ENCODE measurements at places on chromosomes 1 and 21. TPM values are rescaled to one million over a fixed set of nuclear protein-coding genes. Genes with fewer than 3 reads are reported as not detected.

The PSMA5 gene
- total RNA-seq, result 64.3 TPM

The TMEM240 gene
- 3.1 TPM for total RNA-seq

The LPAR3 gene
- 0.37 TPM for total RNA-seq

The IL19 gene
- not detected for total RNA-seq

The ADAMTS5 gene
- total RNA-seq, result 27.6 TPM

The IBA57 gene
- total RNA-seq, result 3.7 TPM

The DCLRE1B gene
- total RNA-seq, result 5.9 TPM

The HRNR gene
- not detected for total RNA-seq

The CD1E gene
- total RNA-seq, result not detected

The GJA4 gene
- total RNA-seq, result not detected

The ASAP3 gene
- total RNA-seq, result 39.9 TPM

The DENND2C gene
- 2.5 TPM for total RNA-seq

The KPRP gene
- not detected for total RNA-seq

Data from subcutaneous preadipocyte (primary cell).